ENCODE measurements at places on chromosomes 4 and X. TPM values are rescaled to one million over a fixed set of nuclear protein-coding genes. Genes with fewer than 3 reads are reported as not detected.

- no peaks in the 10 kb centered on the region for H3K27me3 ChIP-seq
- H3K4me3 ChIP-seq: no peak overlapping the region
- no peaks in the 10 kb centered on the region for H3K36me3 ChIP-seq
Observed at GRCh38 chr4:156798438-156798837, 173.2 kb downstream of the PDGFC start.

DNA sequence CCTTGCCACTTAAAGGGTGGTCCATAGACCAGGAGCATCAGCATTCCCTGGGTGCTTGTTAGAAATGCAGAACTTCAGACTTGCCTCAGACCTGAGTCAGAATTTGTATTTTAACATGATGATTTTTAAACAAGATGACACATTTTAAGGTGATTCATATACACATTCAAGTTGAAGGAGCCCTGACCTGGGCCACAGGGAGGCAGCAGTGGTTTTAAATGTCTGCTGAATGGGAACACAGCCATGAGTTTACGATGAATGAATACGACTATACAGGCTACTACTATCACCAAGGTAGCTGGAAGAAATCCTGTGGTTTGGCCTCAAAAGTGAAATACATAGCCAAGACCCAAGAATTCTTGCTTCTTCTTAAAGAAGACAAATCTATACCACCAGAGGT, 2.9 kb downstream of the HDAC8 start:
- no peaks in the 10 kb centered on the region for H3K4me1 ChIP-seq
- no peaks in the 10 kb centered on the region for H3K27me3 ChIP-seq
- no peak overlapping the region for H3K27ac ChIP-seq
- H3K36me3 ChIP-seq: no peaks in the 10 kb centered on the region

GRCh38 chr4:156665780-156666366, 305.7 kb downstream of the PDGFC start:
- DNase-seq: no peak
- no peak overlapping the region for H3K4me3 ChIP-seq
- H3K4me1 ChIP-seq: no peaks in the 10 kb centered on the region
- no peak overlapping the region for H3K27ac ChIP-seq
- H3K36me3 ChIP-seq: no peaks in the 10 kb centered on the region

DNA sequence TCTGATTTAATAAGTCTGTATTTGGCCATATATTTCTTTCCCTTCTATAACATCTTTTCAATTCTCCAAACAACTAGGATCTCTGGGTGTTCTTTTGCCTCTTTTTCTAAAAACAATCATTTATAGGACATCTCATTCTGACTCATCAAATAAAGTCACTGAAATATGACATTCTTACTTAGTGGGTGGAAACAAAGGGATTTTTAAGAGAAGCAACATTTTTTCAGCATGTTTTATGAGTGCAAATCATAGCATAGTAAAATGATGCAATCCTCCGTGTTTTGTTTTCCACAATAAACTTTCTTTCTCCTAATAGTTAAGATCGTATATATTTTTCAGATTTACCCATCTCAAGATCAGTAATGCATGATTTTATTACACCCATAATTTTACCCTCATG, 179.8 kb downstream of the SPCS3 start:
- DNase-seq: no peak
- H3K27me3 ChIP-seq: no peaks in the 10 kb centered on the region
- no peaks in the 10 kb centered on the region for H3K4me1 ChIP-seq

PLAC8 gene
- 1.9 TPM for total RNA-seq

ZNF275 gene
- 12.3 TPM for total RNA-seq

ADH1B gene
- not detected for total RNA-seq

- no peak overlapping the region for H3K27ac ChIP-seq
- H3K36me3 ChIP-seq: no peaks in the 10 kb centered on the region
- peaks cover 6% of the 10 kb centered on the region for H3K4me1 ChIP-seq
- no peak for DNase-seq
- no peak overlapping the region for H3K4me3 ChIP-seq
Observed at GRCh38 chr4:169870507-169870906, 112.8 kb upstream of the HPF1 start.

DNA sequence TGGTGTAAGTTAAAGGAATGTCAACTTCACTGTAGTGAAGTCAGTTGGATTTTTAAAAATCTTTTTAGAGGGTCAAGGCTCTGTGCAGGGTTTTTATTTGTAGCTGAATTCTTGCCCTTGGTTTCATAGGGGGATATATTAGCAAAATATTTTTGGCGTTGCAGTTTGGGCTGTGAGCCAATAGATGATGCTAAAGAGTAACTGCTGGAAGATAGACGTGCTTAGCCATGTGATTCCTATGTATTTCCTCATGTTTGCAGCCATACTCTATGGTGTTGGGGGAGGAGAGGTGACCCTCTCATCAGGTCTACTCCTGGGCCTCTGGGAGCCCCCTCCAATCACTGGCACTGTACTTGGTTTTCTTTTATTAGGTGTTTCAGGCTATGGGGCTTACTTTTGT, 246.7 kb upstream of the ARHGAP24 start:
- peak; percentile 21 for DNase-seq
- H3K27me3 ChIP-seq: no peaks in the 10 kb centered on the region
- no peaks in the 10 kb centered on the region for H3K4me1 ChIP-seq
- no peak overlapping the region for H3K27ac ChIP-seq
- H3K36me3 ChIP-seq: no peaks in the 10 kb centered on the region

DNA sequence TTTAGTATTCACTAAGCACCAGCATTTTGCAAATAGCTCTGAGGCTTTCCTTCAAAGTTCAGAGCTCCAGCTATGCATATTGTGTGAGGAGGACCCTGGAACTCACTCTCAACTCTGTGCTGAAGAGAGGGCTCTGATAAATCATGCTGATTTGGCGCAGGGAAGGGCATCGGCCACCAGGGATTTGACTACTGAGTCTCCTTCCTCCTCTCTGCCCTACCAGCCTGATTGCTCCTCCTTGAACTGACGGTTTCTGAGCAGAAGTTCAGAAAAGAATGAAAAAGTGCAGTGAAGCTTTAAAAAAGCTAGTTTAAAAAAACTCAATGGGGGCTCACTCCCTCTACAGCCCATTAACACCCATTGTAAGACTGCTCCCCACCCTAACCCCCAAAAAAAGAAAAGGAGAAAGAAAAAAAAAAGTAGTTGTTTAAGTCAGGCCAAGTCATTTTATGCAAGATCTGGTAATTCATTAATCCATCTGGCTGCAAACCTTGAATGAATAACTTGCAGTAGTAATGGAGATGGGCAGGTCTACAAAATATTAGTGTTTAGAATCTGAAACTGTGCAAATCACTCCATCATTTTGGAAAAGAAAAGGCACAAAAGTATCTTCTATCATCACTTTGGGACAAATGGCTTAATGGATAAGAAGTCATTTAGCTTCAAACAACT, 13.3 kb downstream of the PPARGC1A start:
- no peak overlapping the region for H3K4me3 ChIP-seq
- no peak overlapping the region for H3K27ac ChIP-seq
- H3K4me1 ChIP-seq: peaks cover 24% of the 10 kb centered on the region
- H3K27me3 ChIP-seq: no peaks in the 10 kb centered on the region
- no peaks in the 10 kb centered on the region for H3K36me3 ChIP-seq

REPS2 gene
- 4.4 TPM for total RNA-seq

GRCh38 chr4:91488946-91489345, 814.8 kb upstream of the GRID2 start:
- DNase-seq: no peak
- no peaks in the 10 kb centered on the region for H3K4me1 ChIP-seq
- H3K36me3 ChIP-seq: no peaks in the 10 kb centered on the region
- no peak overlapping the region for H3K27ac ChIP-seq

- no peak for DNase-seq
- H3K4me1 ChIP-seq: no peaks in the 10 kb centered on the region
- H3K4me3 ChIP-seq: no peak overlapping the region
- no peaks in the 10 kb centered on the region for H3K27me3 ChIP-seq
- no peaks in the 10 kb centered on the region for H3K36me3 ChIP-seq
Observed at GRCh38 chr4:156313497-156313896, 359.8 kb upstream of the CTSO start.

EMD gene
- total RNA-seq: 76.0 TPM

Measured in GM23338 (cell line).